ENCODE measurements at places on chromosomes 16 and 17. TPM values are rescaled to one million over a fixed set of nuclear protein-coding genes. Genes with fewer than 3 reads are reported as not detected.
A peak's percentile ranks its signal among the peaks of the same experiment; 100 is the strongest.

GRCh38 chr16:8714174-8714573 is 39.8 kb downstream of the ABAT start:
- peak; percentile 35 for DNase-seq

DNA sequence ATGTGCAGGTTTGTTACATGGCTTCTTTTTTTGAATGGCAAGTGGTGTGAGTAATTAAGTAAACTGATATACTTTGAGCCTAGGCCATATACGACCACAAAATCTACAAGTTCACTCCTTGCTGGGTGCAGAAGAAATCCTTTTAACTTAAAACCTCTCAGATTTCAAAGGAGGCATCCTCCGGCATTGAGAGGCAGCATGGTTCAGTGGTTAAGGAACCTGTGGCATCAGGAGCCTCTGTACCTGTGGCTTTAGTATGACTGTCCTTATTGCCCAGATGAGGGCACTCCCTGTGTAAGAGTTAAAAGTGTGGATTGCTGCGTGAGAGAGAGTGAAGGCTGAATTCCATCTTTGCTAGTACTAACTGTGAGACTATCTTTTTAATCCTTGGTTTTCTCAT is 3.3 kb downstream of the NLRP1 start:
- no peak for DNase-seq

DNA sequence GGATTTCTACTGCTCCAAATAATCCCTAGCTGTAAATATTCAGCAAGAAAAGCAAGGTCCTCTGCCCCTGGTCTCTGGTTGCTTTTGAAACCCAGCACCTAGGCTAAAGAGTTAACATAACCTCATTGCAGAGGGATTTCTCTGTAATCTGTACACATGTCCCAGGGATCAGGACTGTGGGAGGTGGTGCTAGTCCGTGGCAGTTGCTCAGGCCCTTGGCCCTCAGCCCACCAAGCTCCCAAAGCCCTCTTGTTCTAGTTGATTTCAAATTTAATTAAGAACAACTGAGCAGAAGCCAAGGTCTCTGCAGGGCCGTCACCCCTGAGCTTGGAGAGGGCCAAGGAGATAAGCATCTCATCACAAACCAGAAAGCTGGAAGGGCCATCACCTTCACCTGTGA is 181.1 kb downstream of the SOX9 start:
- no peak for DNase-seq

- DNase-seq = no peak
Observed at GRCh38 chr17:59373882-59374495, 42.5 kb downstream of the YPEL2 start.

DNA sequence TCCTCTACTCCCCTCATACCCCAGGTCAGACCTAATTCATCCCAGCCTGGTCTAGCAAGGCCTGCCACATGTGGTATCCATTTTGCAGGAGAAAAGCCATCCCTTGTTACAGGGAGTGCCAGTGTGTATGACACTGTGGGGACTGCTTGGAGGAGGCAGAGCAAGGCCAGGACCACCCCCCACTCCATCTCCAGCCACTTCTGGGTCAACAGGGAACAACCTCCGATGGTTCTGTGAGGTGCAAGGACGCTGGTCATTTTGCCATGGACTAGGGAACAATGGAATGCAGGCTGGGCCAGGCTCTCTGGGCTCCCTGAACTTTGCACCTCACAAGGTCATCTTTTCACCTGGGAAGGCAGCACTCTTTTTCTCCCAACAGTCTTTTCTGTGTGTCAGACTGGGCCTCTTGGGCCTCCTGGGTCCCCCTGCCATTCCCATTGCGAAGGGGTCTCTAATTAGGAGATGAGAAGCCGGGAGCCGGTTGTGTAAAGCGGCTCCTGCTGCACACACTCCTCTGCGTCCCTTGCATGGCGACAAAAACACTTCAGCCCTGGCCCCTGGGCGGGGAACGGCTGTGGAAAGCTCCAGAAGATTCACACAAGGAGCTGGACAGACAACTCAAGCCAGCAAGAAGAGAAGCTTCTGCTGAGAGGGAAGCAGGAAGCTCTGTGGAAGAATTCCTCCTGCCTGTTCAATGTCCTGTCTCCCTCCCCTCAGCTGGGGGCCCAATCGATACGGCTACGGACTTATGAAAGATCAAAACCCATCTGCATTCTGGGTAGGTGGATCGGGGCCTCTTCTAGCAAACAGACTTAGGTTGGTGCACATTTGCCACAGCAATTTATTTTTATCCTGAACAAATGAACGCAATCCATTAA is 38.5 kb upstream of the MTSS2 start:
- no peak for DNase-seq

DOC2A gene
- 99.3 TPM for total RNA-seq

XAF1 gene
- total RNA-seq = 20.3 TPM
